ENCODE measurements at places on chromosomes 4 and X.
A peak's percentile ranks its signal among the peaks of the same experiment; 100 is the strongest.

DNA sequence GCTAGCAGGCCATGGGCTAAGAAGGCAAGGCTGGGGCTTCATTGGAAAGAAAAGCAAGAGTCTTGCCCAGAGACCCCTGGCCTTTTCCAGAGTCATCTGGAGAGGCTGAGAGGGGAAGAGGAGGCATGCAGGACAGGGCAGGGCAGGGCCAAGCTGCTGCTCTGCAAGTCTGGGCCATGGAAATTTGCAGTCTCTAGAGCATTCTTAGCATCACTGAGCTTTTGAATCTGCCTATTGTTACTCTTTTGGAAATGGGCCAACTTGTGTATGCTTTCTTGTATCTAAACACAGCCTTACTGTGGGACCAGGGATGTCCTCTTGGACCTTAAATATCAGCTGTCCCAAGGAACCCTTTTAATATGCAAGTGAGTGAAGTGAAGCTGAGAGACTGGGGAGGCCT, 560.5 kb downstream of the MID1IP1 start:
- DNase-seq, result no peak

GRCh38 chr4:122873821-122874593, 47.4 kb downstream of the FGF2 start:
- no peak for DNase-seq

DNA sequence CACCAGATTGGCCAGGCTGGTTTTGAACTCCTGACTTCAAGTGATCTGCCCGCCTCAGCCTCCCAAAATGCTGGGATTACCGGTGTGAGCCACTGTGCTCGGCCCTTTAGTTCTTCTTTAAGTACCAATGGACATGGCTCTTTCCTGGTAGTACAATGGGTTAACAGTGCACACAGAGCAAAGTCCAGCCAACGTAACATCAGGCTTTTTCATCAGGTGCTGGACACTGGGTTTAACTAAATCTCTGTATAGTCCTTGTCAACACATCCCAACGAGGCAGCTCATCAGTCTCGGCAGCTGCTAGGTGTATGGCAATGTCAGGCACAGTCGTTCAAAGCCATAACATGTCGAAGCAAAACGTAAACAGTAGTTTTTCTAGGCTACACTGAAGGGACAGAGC, 93.8 kb downstream of the HDAC8 start:
- DNase-seq, result no peak

DNA sequence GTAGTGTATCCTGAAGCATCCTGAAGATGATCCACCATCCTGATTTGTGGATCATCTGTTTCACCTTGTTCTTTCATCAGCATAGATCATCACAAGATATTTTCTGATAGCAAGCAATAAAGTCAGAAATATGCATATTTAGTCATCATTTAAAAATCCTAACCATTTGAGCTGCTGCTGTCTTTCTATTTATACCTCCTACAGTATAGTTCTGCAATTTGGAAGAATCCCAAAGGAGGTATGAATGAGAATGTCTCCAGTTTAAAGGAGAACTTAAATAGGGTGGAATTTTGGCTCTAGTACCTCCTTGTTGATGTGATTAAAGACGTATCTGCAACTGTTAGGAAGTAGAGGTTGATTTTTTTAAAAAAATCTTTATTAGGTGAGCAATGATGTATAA, 7.6 kb downstream of the SLC25A14 start:
- DNase-seq, result no peak

DNA sequence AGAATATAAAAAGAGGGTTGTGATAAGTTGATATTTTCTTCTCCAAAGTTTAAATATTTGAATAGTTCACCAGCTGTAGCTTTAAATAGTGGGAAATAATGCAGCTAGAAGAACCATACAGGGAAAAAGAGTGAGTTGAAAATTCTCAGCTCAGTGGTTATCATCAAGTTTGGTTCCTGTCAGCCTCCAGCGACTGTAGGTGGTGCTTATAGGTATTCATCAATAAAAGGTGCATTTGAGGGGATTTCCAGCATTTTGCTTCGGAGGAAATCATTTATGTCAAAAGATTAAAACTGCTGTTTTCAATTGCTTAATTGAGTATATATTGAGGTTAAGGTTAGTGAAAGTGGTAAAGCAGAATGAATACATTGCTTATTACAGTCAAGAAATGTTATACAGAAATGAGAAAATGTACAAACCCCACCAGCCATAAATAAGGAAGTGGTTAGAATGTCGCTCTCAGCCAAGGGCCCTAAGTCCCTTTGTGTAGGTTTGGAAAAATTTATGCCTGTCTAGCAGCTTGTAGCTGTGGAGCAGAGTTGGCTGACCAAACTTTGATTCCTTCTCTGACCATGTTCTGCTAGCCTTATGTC, 532.9 kb upstream of the FTHL17 start:
- DNase-seq, result no peak

DNA sequence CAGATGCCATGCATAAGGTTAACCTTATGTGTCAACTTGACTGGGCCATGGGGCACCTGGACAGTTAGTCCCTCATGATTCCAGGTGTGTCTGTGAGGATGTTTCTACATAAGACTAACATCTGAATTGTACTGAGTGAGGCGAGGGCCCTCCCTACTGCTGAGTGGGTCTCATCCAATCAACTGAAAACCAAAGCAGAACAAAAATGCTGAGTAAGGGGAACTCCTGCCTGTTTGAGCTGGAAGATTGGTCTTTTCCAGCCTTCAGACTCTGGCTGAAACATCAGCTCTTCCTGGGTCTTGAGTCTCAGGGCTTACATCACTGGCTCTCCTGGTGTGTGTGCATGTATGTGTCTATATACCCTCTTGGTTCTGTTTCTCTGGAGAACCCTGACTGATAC, 13.8 kb downstream of the NELFA start:
- no peak for DNase-seq

DNA sequence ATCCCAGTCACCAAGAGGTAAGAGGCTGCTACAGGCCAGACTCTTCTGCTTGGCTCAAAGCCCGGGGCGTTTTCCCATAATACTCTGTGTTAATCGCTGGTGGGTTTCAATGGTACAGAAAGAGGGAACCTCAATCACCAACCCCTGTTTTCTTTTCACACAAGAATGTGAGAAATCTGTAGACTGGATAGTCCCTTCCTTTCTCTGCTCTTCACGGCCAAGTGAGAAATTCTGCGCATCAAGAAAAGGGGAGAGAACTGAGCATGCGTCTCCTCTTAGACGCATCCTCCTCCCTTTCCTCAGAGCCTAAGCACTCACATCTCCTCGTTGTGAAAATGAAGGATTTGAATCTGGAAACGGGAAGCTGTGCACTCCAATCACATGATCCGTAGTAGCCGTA, 64.7 kb downstream of the CLNK start:
- no peak for DNase-seq

DNA sequence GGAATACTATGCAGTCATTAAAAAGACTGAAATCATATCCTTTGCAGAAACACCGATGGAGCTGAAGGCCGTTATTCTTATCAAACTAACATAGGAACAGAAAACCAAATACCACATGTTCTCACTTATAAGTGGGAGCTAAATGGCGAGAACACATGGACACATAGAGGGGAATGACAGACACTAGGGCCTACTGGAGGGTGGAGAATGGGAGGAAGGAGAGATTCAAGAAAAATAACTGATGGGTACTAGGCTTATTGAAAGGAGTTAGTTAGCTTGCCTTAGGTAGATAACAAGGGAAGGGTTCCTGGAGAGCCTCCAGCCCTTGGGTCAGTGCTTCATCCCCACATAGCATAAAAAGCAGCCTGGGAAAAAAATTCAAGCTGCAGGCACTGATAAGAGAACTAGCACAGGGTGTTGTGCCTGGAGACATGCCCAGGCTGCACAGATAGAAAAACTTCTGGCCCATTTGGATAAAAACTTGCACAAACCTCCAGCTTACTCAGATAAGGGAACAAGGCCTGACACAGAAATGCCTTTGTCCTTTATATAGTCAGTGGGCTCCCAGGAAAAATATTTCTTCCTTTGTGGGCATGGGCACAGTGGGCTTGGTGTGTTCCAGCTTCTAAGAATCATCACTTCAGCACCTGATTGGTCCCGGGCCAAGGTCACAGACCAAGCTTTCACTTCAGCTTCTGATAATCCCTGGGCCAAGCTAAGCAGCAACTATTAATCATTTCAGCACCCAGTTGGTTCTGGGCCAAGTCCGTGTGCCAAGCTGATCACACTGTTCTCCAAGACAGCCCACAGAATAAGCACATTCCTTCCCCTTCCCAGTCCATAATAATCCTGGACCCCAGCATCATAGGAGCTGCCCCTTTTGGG, 23.1 kb upstream of the PWWP3B start:
- no peak for DNase-seq

GRCh38 chr4:100649417-100649816, 131.6 kb upstream of the EMCN start:
- DNase-seq, result no peak

GRCh38 chr4:3865986-3866812, 100.0 kb downstream of the ADRA2C start:
- no peak for DNase-seq

DNA sequence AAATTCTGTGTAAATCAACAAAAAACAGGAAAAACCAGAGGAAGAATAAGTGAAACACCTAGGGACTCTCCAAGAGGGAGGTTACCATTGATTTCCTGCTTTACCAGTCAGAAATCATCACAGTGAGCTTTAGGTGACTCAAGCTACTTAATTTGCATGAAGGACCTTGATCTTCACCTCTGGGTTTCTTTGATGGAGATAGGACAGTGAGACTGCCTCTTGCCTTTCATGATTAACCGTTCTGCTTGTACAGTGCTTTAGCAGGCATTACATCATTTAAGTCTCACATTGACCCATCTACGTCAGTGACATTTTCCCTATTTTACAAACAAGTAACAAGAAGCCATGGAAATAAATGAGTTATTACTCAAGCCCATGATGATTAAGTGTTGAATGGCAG, 3.4 kb upstream of the GK start:
- peak; percentile 9 for DNase-seq

GRCh38 chr4:23039818-23040217, 347.1 kb downstream of the GBA3 start:
- DNase-seq, result no peak

- DNase-seq, result no peak
Measured at GRCh38 chr4:7978489-7978888, 38.8 kb upstream of the AFAP1 start.

DNA sequence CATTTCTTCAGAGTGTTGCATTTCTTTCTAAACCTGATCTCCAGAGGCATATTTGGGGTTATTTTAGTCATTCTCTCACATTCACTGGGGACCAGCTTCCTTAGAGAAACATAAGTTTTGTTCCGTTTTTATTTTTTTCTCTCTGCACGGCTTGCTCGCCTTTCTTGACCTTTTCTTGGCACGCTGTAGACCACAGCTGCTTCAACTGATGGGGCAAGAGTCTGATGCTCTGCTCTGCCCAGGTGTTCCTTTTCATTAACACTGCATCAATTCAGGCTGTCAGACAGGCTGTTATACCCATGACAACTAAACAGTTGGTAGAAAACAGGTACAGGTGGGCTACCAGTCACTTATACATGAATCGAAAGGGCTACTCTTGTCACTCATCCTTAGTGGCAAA, 682.2 kb upstream of the DIAPH2 start:
- DNase-seq, result no peak

DNA sequence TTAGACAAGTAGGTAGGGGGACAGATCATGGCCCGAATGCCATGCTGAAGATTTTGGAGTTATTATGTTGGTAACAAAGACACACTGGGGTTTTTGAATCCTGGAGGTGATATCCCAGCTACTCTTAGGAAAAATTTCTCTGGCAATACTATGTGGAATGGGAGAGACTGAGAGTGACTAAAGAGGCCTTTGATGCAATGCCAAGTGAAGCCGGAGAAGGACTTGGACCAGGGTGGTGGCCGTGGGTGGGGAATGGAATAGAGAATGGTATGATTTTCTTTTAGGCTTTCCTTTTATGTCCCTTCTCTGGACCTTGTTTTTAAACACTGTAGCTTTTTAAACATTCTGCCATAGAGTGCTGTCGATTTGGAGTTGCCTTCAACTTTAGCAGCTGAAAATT, 141.6 kb downstream of the DCLK2 start:
- DNase-seq, result no peak

- no peak for DNase-seq
Measured at GRCh38 chrX:3990569-3990968, 277.1 kb upstream of the PRKX start.

GRCh38 chrX:132409780-132410556, 78.9 kb downstream of the MBNL3 start:
- DNase-seq, result no peak

DNA sequence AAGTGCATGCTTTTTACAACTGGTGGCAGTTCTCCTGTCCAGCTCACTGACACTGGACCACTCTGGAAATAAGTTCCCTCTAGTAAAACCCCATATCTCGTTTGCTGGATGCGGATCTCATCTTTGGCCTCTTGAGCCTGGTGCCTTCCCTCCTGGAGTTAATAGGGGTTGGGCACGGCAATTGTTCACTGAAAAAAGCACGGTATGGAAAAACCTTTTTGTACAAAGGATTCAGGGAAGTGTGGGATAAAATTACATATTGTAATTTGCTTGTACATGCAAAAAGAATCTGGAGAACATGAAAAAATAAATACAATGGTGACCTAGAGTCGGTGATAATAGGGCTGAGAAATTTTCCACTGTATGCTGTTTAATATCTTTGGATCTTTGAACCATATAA, 30.6 kb downstream of the TBC1D9 start:
- no peak for DNase-seq

GRCh38 chr4:55758066-55758465, 61.5 kb upstream of the EXOC1L start:
- no peak for DNase-seq

DNA sequence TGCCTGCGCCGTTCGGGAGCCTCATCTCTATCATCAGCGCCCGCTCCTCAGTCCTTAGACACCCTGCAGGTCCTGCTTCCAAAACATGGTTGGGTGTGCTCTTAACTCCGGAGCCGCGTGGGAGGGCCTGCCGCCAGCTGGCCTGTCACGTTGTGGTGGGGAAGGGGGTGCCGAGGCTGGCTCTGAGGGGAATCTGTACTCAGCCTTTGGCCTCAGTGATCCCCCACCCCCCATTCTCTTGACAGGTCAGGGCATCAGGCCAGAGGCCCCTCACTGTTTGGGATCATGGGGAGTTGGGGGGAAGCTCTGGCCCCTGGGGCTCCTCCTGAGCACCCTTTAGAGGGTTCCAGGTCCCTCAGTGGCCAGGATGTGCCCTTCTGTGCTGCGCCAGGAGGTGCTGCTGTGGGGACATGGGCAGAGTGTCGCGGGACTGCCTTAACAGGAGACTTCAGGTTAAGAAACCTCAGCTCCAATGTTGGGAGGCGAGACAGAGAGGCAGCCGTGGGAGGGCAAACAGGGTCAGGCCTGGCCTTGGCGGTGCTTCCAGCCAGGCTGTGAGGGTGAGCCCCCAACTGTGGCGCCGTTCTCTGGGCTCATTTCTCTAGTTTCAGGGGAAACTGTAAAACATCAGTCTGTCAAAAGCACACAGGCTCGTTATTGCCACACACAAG, 33.5 kb downstream of the TRMT44 start:
- no peak for DNase-seq

DNA sequence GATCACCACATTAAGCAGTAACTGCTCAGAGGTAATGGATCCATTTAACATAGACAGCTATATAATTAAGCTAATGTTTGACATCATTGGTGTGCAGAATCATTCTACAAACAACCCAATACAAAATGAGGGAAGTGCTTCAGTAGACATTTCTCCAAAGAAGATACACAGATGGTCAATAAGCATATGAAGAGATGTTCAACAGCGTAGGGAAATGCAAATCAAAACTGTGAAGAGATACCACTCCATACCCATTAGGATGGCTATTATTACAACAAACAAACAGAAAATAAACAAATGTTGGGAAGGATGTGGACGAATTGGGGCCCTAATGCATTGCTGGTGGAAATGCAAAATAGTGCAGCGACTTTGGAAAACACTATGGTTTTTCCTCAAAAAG, 294.6 kb downstream of the ANK2 start:
- DNase-seq, result no peak
